GM04504 (cell line): ENCODE measurements at places on chromosomes 12 and 14.

DNA sequence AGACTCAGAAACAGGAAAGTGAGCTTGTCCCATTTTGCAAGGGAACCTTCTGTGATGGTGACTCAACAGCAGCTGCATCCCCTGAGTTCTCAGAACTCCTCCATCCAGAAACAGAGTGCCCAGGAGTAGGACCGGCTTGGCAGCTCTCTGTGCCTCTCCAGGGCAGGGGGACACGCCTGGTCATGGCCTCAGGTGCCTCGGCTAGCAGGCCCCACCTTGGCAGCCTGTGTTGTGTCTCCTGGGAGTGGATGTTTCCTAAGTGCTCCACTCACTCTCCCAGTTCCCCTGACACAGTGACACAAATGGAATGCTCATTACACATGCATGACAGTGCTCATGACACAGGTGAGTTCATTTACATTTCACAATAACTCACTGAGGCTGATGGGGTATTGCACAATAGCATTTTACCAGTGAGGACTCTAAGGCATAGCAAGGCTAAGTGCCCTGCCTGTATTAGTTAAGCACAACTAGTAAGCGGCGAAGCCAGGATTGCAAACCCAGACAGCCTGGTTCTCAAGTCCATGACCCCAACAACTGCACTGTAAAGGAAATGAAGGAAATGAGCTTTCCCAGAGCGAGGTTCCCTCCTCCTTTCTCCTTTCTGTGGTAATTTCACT lies 47.4 kb downstream of the CALM1 start:
- DNase-seq, result no peak

GRCh38 chr12:153080-153746 lies 60.7 kb downstream of the SLC6A12 start:
- DNase-seq, result no peak

GRCh38 chr12:84124211-84124610 lies 788.4 kb downstream of the SLC6A15 start:
- DNase-seq, result no peak

DNA sequence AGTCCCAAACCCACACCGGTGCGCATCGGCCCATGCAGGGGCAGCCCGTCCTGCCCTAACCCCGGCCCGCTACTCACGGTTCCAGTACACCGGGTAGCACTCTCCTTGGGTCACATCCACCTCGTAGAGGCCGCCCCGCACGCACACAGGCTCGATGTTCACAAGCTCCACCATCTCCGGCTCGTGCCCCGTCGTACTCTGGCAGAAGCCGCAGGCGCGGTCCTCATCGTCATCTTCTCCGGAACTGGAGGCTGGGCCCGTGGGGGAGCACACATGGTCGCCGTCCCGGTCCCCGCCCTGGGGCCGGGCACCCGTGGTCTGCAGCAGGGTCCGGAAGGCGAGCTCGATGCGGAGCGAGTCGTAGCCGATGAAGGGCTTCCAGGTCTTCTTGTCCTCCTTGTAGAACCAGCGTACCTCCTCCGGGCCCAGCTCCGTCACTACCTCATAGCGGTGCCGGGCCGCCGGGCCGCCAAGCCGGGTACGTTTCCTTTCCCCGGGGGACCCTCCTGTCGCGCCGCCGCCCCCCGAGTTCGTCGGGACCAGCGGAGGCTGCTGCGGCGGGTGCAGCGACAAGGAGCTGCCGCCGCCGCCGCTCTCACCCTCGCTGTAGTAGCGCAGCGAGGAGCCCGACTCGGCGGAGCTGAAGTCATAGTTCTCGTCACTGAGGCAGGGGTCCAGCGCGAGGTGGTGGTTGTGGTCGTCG lies 788 bp downstream of the DDHD1 start:
- DNase-seq, result peak; percentile 14

- DNase-seq, result no peak
These were observed 811 bp upstream of the MEG3 start for GRCh38 chr14:100824901-100825712.

DNA sequence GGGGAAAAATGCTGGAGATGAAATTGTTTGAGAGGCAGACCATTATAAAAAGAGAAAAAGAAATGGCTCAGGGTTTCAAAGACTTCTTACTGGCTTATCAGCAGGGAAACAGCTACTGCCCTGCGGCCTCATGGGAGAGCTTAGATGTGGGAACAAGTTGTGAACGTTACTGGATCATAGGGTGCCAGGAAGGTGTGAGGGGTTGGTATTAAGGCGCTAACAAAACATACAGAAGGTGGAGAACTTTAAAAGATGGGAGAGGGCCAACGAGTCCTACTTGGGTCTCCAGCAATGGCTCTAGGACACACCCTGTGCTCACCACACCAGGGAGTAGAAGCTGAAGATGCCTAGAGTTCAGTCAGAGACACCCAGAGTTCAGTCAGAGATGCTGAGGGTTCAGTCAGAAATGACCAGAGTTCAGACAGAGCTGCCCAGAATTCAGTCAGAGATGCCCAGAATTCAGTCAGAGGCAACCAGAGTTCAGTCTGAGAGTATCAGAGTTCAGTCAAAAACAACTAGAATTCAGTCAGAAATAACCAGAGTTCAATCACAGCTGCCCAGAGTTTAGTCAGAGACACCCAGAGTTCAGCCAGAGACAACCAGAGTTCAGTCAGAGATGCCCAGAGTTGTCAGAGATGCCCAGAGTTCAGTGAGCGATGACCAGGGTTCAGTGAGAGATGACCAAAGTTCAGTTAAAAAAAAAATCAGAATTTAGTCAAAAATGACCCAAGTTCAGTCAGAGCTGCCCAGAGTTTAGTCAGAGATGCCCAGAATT lies 1103.6 kb downstream of the BCL11B start:
- DNase-seq, result no peak

DNA sequence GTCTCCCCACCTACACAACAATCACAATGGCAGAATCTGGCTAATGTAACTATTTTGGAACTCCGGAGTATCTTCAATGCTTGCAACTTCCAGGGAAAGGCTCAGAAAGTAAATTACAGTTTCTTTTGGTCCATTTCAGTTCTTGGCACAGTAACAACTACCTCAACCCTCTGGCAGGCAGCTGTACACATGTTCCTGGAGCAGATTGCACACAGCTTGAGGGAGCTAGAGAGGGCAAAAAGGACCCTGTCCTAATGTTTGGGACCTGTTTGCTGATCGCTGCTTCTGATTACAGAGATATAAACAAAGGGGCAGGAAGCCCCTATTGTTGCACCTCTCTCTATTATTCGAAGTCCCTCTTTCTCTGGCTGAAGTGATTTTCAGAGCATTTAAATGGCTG lies 35.2 kb upstream of the SLC38A1 start:
- no peak for DNase-seq

GRCh38 chr12:91171476-91171875 lies 11.1 kb downstream of the DCN start:
- DNase-seq, result no peak

GRCh38 chr12:51388069-51388799 lies 3.0 kb downstream of the GALNT6 start:
- peak; percentile 77 for DNase-seq

DNA sequence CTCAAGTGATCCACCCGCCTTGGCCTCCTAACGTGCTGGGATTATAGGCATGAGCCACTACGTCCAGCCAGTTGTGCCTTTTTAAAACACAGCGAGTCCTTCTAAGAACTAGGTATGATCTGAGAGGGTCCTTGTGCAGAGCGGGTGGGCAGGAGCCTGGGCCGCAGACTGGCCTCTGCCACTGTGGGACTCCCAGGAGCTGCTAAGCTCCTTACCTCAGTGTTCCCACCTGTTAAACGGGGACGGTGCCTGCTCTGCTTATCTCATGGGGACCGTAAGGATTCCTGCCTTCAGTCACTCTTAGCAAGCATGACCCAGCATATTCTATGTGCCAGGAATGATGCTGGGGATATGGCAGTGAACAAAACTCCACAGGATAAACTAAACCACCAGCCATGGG lies 136.9 kb downstream of the RBM19 start:
- DNase-seq, result no peak

DNA sequence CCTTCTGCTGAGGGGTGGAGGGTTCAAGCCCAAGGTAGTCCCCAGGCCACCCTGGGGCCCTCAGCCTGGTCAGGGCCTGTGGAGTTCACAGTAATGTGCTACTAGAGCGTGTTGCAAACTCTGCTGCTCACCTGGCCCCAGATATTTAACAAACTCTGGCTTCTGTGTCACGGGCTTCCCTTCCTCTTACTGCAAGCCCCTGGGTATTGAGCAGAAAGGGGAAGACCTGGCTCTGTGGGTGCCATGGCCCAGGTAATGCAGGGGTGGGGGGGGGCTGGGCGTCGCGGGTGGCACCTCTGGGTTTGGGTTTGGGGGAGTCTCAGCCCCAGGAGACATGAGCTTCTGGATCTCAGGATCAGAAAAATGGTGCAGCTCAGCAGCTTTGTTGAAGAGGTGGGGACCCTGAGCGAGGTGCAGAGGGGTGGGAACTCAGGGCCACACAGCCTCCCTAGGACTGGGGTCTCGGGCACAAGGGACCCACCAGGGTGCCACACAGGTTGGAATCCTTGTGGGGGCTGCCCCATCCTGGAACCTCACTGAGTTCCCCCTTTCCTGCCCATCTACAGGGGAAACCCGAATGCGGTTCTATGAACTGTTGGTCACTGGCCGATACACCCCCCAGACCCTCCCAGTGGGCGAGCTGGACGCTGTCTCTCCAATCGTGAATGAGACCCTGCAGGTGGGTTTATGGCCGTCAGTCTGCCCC lies 4.0 kb downstream of the SETD1B start:
- DNase-seq, result no peak

GRCh38 chr12:125049093-125049458 lies 16.2 kb upstream of the AACS start:
- no peak for DNase-seq

DNA sequence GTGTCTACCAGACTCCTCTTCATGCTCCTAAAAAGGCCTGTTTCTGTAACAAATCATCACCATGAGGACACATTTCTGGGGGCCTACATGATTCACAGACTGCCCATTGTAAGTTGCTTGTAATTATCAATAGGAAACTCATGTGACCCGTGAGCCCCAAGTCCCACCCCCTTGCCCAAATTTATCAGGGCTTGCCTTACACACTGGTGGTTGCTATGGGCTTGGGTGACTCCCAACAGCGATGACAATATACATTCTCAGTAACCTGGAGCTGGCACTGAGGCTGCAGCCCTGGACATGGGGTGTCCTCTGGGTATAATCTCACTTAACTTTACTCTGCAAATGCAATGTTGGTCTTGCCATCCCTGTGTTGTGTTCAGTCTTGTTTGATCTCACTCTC lies 149.2 kb downstream of the NRXN3 start:
- no peak for DNase-seq

GRCh38 chr12:54029529-54030441 lies 1.5 kb downstream of the HOXC6 start:
- DNase-seq, result no peak

DNA sequence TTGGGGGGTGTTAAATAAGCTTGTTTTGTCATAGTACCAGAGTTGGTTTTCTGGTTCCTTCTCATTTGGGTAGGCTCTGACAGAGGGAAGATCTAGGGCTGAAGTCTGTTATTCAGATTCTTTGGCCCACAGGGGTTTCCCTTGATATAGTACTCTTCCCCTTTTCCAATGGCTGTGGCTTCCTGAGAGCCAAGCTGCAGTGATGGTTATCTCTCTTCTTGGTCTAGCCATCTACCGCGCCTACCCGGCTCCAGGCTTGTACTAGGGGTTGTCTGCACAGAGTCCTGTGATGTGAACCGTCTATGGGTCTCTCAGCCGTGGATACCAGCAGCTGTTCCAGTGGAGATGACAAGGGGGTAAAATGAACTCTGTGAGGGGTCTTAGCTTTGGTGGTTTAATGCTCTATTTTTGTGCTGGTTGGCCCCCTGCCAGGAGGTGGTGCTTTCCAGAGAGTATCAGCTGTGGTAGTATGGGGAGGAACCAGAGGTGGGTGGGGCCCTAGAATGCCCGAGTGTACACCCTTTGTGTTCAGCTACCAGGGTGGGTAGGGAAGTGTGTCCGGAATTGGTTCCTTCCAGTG lies 209.7 kb downstream of the GPHN start:
- no peak for DNase-seq

GRCh38 chr12:108752387-108752786 lies 21.1 kb upstream of the CORO1C start:
- DNase-seq, result no peak

DNA sequence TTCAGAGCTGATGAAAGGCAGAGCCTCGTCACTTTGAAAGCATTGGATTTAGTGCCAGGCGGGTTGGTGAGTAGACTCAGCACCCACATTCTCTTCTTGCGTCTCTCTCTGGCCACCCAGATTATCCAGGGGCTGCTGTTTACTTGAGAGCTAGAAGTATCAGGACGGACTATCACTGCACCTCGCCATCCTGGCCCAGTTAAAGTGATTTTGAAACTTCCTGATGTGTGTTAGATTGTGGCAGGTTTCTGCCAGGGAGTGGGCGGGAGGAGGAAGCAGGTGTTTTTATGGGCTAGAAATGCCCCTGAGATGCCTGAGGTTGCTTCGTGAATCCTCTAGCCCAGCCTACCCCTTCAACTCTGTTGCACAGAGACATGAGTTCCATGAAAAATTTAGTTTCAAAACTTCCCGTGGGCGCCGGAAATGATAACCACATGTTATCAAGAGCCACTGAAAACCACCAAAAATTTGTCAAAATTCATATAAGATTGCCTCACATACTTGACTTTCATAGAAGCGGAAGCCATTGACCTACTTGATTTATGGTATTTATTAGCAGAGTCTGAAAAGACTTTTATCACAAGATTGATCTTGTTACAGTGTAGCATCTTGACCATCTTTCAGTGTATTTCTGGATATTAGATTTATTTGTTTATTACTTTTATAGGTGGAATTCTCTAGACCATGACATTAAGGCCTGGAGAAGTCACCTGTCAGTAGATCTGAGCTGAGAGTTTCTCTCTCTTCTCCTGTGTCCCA lies 466.0 kb downstream of the RAD51B start:
- DNase-seq, result no peak

DNA sequence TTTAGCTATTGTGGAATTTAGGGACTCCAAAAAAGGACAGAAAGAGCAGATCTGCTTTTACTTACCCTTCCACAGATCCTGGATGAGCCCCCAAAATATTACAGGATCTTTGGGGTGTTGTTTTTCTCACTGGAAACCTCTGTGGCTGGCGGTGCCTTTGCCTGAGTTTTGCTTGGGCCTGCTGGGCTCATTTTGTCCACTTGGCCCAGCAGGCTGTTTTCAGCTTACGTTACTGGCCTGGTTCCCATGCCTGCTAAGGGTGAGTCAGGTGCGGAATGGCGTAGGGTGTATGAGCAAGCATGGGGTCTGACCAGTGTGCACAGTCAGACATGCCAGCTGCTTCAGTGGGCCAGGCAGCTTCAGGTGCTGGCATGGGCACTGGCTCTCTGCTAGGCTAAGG lies 45.8 kb downstream of the HSD17B6 start:
- DNase-seq, result no peak

DNA sequence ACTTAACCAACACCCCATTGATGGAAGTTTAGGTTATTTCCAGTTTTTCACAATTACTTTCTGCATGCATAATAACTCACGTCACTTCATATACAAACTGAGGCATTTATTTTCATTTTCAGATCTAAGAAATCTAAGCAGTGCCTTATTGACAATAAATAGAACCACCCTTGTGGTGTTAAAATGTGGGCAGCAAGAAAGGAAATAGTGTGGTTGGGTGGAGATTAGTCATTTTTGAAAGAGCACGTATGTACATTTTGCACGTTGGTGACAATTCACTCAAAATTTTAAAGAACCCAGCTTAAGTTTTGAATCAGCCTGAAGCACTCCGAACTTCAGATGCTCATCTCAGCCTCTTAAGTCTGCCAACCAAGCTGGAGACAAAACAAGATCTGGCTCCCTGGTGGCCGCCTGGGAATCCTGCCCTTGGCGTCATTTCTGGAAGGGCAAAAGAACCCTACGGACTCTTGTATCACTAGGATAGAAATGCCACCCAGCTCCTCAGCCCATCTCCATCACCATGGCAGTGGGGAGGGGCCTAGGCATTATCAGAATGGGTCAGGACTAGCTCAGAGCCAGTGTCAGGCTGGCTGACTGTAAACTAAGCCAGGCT lies 89.5 kb upstream of the BCL2L14 start:
- DNase-seq, result no peak
